ENCODE measurements at places on chromosomes 5 and 9.

DNA sequence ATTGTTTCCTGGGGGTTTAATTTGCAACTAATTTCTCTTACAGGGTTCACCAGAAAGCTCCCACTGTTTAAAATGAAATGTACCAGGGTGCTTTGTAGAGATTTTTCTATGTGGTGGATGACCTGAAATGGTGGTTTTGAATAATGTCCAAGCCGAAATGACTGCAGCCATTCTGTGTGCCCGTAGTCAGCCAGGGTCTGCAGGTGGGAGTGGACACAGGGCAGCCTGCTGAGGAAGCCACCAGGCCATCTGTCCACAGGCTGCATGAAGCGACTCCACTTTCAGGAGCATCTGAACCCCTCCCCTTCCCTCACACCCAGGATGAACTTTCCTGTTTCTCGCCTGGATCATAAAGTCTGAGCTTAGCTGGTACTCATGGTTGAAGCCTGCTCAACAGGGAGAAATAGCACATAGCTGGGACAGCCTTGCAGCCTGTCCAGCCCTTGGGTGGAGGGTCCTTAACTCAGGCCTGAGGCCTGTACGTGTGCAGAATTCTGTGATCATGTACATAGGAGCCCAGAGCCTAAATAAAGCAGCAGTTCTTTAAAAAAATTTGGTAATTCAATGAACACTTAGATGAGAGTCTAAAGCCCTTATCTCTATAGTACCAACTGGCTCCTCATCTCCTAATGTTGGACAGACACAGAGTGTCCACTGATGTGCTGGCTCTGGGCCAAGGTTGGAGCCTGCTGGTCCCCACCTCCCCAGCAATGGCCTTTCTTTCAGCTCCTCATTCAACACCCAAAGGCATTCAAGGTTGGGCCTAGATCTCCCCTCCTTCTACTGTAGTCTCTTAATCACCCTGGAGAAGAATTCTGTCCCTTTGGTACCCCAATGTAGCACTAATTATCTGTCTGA lies 72.8 kb downstream of the SHB start:
- no peak for DNase-seq

GRCh38 chr9:79883073-79883645 lies 311.4 kb downstream of the TLE4 start:
- no peak for DNase-seq

DNA sequence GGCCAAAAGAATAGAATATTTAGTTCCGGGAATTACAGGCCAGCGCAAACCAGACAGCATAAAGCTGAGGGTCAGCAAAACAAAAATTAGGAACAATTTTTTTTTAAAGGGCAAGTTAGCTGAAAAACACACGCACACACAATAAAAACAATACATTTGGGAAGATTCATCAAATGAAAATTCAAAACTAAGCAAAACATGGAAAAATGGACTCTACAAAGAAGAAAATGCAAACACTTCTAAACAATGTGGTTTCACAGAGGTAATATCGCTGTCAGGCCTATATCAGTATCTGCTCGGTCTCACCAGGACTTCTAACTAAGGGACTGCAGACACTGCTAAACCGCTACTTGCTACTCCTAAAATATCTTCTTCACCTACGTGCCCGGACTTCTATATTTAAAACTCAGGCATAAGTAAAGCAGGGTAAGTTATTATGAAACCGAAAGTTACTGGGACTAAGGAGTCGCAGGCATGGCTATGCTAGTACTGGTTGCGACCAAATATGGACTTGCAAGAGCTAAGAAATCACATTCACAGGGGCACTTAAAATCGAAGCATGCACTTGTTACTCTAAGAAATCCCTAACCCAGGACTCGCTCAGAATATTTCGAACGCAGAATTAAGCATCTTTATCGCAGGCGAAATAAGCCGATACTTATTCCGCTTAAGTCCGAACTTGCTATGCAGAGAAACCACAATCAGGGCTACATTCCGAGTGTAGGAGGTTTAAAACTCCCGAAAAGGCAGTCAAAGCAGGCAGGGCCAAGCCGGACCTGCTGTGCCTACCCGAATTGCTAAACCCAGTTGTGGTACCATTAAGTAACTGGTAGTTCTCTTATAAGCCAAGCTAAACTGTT lies 2.3 kb downstream of the ANXA2R start:
- no peak for DNase-seq

- DNase-seq, result no peak
Measured at GRCh38 chr9:115164511-115164974, 46.6 kb upstream of the TNC start.

DNA sequence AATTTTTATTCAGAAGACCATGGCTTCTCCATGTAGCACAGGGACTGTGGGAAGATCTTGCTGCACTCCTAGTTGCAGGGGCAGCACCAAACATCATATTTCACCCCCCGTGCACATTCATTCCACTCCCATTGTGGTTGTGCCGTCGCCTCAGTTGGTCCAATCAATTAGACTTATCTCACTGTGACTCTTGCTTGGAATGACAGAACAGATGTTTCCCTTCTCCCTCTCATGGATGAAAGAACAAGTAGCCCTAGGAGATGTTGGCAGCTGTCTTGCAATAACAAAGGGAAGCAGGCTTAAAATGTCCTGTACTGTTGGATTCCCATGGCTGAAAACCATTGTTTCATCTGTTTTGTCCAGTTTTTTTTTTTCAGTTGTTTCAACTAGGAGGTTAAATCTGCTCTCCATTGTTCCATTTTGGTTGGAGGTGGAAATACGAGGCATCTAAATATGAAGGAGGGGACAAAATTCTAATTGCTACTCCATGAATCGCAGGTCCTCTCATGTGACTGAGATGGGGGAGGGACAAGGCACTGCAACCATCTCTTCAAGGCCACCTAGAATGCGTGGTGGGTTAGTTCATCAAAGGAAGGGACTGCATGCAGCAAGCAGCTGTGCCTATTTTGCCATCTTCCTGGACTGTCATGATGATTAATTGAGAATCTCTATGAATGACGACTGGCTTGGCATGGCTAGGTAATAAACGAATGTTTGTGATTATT lies 214.4 kb downstream of the NSG2 start:
- no peak for DNase-seq

GRCh38 chr5:135535820-135536801 lies at the start of gene NEUROG1:
NEUROG1 (minus strand) TSS chr5:135535964; CDS start chr5:135535690, 274 bp downstream.
- DNase-seq, result no peak

- no peak for DNase-seq
Measured at GRCh38 chr9:98556511-98556910, 152.2 kb downstream of the GABBR2 start.

GRCh38 chr9:70954126-70954525 lies 167.3 kb downstream of the TRPM3 start:
- no peak for DNase-seq

DNA sequence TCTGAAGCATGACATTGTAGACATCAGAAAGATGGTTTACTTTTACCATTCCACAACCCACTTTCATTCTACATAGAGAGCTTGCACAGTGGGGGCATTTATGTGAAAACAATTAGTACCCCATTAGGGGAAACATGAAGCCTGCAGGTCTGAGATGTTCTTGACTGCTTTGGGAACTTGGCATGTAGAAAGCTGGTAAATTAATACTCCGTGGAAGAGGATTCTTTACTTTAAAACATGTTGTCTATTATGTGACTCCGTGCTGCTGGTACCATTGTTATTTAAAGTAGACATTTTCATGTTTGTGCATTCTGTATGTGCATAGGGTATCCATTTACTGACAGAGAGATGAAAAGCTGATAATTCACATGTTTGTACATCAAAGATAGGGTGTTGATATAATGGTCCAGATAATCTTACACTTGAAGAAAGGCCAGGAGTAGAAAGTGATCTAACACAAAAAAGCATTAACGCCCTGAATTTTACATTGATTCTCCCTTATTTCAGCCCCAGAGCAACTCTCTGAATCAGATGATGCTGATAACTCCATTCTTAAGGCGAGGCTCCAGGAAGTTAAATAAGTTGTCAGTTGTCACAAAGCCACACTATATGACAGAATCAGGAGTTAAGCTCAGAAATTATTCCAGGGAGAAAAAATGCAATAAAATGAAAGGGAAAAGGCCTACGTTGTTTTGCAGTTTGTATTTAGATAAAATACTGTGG lies 50.1 kb upstream of the CD180 start:
- DNase-seq, result no peak

DNA sequence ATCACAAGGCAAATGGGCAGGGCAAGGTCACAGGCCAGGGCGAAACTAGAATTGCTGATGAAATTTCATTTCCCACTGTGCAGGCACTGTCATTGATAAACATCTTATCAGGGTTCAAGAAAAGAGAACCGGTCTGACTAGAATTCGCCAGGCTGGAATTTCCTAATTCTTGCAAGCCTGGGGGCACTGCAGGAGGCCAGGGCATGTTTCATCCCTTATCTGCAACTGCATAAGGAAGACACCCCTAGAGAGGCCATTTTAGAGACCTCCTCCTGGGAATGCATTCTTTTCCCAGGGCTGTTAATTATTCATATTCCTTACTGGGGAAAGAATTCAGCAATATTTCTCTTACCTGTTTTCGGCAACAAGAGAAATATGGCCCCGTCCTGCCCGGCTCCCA lies 266.2 kb upstream of the CYLC2 start:
- no peak for DNase-seq

DNA sequence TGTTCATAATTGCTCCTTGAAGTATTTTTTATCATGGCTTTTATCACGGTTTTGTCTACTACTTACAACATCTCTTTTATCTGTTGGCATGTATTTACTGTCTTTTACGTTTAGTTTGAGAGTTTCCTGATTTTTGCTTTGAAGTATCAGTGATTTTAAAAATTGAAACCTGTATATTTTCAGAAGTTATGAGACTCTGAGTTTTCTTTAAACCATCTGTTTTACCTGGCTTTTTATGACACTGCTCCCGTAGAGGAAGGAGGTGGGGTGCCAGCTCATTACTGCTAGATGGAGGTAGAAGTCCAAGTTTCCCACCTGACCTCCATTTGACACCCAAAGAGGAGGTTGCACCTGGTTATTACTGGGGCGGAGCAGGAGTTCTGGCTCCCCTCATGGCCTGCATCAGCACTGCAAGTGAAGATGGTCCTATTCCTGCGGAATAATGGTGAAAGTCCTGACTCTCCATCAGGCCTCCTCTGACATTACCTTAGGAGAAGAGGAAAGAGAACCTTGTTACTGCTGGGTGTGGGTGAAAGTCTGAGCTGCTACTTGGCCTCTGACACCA lies 10.0 kb upstream of the ZNF131 start:
- DNase-seq, result no peak

GRCh38 chr5:96896806-96897205 lies 20.5 kb downstream of the ERAP2 start:
- DNase-seq, result no peak

- no peak for DNase-seq
Measured at GRCh38 chr9:134325096-134325812, 1.0 kb upstream of the RXRA start.

- no peak for DNase-seq
Measured at GRCh38 chr5:157067005-157067404, 8.1 kb upstream of the HAVCR1 start.

DNA sequence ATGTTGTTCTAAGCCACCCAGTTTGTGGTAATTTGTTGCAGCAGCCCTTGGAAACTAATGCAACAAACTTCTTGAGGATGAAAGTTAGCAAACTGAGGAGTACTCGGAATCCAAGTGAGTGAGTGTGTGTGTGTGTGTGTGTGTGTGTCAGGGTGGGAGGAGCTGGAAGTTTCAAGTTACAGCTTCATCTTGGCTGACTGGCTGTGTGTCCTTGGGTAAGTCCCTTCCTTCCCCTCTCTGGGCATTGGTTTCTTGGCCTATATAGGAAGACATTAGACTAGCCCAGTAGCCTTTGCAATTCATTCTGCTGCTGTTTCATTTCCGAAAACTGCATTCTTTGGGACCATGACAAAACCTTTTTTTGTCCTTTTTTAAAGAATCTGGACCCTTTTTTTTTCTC lies 157.2 kb downstream of the MELK start:
- no peak for DNase-seq

DNA sequence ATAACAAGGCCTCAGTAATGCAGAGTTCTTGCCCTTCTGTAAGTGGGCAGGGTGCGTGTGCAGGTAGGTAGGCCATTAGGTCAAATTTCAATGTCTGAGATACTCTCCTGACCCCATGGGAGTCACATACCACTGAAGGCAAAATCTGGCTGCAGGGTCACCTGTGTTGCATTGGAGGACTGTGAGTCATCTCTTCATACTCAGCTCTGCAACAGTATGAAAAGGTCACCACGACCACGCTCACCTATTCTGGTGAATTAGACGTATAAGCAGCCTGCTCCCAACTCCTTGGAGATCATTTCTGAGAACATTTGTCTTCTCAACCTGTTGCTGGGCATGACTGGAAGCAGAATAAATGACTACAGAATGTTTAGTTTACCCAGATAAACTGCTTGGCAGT lies 599.8 kb downstream of the PDE4D start:
- no peak for DNase-seq

Measured in stimulated activated CD8-positive, alpha-beta memory T cell treated with anti-CD3 and anti-CD28 coated beads, Interleukin-15, amount 100 ng/mL, for 24 hours (primary cell).